NCI-H2029 (cell line): ENCODE measurements at places on chromosomes 7 and 10.

DNA sequence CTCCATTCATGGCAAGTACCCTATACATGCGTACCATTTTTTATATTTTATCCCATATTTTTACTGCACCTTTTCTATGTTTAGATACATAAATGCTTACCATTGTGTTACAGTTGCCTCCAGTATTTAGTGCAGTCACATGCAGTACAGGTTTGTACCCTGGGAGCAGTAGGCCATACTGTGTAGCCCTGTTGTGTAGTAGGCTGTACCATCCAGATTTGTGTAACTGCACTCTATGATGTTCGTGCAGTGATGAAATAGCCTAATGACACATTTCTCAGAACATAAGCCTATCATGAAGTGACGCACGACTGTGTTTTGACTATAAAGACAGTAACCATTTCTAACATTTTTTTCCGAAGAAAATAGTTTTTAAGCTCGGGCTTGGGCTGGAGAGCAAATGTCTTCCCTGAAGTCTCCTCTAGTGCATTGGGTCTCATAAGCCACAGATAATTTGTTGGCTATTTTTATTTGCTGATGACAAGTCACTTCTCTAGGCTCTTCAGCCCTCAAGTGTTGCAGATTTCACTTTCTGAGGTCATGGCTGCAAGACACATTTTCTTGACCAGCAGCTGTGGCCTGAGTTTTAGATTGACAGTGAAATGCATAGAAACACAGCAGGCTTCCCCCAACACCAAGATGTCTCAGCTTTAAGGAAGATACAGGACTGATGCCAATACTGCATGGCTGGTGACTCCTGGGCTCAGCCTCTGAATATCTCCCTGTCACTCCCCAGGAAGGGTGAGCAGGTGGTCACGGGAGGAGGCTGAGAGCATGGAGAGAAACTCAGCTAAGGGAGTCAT is 26.9 kb downstream of the EPDR1 start:
- DNase-seq: no peak

DNA sequence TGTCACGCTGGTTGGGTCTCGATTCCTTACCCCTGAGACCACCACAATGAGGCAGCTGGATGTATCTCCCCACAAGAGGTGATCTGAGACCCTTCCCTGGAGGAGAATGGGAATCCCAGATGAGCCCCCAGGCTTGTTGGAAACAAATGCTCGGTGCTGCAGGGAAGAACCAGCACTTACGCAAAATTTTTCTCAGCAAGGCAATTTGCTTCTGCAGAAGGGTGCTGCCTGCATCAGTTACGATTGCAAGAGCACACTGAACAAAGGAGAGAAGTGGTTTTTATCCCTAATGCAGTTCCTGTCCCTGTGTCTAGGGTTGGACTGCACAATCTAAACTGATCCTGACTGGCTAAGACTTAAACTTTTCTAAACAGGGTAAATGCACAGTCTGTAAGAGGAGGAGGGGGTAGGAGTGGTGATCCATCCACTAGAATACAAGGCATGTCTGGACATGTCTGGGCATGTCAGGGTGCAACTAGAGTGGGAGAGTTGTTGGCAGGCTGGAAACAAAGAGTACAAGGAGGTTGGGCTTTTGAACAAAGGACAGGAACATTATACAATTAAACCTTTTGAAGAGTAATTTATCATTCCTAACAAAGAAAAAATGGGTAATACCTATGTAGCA is 114.9 kb upstream of the FAM3C start:
- DNase-seq: no peak

- no peak for DNase-seq
Measured at GRCh38 chr7:124764847-124765400, 668 bp downstream of the GPR37 start.

GRCh38 chr10:96496281-96496925 is 17.3 kb downstream of the TLL2 start:
- DNase-seq: no peak

- DNase-seq: no peak
Measured at GRCh38 chr10:44881649-44882048, 29.5 kb upstream of the TMEM72 start.

DNA sequence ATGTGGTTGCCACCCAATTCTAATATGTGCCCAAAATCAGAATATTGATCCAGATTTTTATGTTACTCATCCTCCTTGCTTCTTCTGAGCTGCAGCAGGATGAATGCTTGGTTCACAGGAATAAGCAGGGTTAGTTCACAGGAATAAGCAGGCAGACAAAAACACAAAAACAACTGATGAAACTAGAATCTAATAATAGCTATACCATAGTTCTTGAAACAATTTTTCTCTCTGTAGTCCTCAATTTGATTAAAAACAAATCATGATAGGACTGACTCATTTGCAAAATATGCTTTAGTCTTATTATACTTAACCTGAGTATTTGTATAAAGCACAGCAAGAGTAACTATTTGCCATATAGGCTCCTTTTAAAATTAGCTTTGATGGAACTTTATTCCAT is 24.4 kb upstream of the ARHGAP12 start:
- no peak for DNase-seq

GRCh38 chr10:69504576-69505250 is 53.4 kb downstream of the TSPAN15 start:
- DNase-seq: no peak

DNA sequence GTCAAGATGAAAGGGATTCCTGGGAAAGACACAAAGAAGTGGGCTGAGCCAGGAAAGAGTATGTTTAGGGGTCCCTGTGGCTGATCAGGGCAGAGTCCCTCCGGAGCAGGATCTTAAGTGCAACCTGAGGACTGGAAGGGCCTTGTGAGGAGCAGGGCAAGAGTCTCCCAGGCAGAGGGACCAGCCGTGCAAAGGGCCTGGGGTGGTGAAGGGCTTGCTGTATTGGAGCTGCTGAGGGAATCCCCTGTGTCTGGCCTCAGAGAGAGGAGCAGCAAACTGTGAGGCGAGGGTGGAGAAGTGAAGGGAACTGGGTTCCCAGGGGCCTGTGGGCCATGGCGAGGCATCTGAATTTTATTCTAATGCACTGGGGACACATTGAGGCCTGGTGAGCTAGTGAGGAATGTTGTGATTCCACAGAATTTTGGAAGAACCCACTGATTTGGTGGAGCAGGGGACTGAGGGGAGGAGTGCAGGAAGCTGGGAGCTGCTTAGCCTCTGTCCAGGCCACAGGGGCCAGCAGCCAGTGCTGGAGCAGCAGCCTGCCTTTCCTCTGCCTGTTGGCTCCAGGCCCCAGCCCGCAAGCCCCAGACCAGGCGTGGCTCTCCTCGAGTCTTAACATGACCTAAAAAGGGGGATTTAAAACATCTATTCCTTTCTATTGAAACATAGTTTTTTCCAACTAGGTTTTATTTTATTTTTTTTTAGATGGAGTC is 138.4 kb upstream of the IGFBP3 start:
- no peak for DNase-seq

DNA sequence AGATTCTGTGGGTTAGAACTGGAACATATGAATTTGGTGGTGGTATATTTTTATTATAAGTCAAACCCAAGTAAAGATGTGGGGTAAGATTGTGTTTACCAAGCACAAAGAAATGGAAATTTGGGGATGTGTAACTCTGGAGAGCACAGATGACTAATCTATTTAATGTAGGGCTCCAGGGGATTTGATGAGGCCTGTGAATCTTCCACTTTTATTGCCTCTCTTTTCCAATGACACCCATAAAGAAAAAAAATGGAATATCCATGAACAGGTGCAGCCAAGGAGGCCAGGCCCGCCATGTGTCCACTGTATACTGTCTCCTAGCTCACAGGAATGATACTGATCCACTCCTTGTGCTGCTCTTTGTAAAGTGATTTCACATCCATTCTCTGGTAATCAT is 2.8 kb downstream of the SRGN start:
- no peak for DNase-seq

DNA sequence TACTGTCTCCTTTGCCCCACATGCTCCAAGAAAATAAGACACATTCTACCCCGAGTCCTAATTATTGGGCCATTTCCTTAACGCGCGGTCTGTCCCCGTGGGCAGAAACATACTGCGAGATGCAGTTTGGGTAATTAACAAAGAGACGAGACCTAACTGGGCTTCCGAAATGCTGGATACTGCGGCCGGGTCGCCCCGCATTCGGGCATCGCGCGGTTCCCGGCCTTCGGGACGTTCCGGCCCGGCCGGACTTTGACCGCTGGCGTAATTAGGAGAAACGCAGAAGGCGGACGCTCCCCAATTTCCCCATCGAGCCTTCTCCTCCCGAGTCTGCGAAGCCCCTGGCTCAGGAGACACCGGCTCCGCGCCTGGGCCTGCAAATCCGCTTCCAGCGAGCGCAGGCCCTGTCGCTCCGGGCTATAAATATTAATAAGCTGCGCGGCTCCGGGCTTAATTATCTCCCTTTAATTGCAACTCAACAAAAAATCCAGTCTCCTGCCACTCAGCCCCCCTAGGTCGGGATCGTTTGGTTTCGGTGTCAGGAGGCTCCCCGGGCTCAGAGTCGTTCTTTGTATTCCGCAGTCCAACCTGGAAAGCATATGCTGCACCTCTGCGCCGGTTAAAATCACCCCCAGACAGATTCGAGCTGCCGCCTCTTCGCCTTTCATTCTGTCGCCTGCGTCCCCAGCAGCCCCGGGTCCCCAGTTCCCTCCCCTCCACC is 131.5 kb downstream of the SPAG6 start:
- no peak for DNase-seq

GRCh38 chr7:101104193-101104713 is 19.0 kb downstream of the TRIM56 start:
- DNase-seq: no peak

DNA sequence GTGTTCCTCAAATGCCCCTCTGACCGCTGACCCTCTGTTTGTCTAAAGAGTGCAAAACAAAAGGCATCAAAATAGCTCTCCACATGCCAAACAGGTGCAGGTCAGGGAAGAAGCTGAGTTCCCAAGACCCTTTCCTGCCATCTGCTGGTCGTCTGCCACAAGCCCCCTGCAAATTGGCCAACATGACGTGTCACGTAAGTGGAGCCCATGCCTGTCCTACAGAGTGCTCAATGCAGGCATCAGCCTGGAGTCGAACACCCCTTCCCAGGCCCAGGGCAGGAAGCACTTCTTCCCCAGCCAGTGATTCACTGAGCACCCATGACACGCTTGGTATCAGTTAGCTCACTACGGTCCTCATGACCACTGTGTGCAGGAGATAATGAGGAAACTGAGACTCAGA is 14.1 kb downstream of the TMEM72 start:
- DNase-seq: no peak

- no peak for DNase-seq
Measured at GRCh38 chr10:108410236-108410635, 1245.7 kb upstream of the SORCS1 start.

DNA sequence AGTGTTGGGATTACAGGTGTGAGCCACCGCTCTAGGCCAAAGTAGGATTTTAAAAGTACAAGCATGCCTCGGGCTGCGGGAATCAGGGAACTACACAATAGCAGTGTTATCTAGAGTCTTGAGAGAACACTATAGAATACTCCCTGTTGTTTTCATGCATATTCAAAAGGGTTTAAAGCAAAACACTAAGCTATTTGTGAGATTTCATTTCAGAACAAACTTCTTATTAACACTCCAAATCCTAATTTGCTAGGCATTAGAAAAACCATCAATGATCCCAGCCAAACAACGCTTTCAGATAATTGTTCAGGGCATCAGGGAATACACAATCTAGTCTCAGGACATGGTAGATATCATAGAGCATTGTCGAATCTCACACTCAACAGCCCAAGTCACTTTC is 13.9 kb downstream of the DENND11 start:
- DNase-seq: no peak

GRCh38 chr10:558364-558763 is 131.1 kb downstream of the DIP2C start:
- no peak for DNase-seq

- no peak for DNase-seq
Measured at GRCh38 chr7:122595885-122596284, 103.0 kb downstream of the RNF133 start.

GRCh38 chr10:115974816-115975430 is 298.1 kb downstream of the GFRA1 start:
- no peak for DNase-seq

DNA sequence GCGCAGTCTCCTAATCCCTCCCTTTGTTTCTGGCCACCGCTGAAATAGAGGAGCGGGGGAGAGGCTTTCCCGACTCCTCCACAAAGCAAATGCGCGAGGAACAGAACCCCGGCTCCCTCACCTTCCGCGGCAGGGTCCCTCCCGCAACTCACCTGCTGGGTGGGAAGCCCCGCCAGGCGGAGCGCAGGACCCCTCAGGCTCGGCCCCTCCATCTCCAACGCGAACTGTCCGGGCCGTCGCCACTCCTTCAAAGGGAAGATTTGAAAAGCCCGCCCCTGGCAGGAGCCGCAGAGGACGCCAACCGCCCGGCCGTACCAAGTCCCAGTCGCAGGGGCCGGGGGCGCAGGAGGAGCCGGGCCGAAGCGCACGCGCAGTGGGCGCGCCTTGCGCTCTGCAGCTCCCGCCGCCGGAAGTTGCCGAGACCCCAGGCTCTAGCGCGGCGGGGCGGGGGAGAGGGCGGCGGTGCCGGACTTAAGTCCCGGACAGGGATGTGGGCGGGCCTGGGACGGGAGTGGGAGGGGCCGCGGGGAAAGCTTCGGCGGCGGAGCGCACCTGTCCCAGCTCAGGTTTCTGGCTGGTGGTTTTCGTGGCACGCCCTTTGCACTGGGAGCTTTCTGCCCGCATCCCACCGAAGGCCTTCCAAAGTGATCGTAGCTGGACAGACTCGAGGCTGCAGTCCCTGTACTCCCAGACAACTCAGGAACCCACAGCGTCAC is at the start of gene RTKN2:
RTKN2 (minus strand) TSS at position 446 of the 716 bp plus-strand sequence; CDS start at position 212, 234 bp downstream.
- peak; percentile 71 for DNase-seq

DNA sequence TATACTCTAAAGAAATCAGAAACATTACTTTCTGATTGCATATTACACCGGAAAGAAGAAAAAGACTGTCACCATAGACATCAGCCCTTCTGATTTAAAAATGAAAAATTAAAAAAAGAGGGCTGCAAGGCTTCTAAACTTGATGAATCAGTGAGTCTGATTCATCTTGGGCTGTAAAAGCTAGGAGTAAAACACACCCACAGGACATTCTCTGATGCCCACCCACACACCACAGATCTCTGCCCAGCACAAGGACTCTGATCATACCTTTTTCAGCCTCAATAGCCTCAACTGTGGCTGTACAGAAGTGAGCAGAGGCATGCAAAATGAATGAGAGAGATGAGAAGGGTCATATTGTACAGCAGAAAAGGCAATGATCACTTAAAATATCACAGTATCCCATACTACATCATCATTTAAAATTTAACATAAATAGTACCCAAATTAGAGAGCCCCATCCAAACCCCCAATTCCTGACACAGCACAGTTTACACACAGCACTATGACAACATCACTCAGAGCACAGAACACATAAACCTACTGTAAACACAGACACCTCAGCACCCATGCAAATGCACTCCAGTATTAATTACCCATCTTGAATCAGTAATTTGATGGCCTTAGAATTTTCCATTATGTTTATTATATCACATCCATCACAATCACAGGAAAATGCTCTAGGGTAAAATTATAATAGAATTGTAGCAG is 6.4 kb upstream of the MSS51 start:
- DNase-seq: no peak
